Hematopoietic multipotent progenitor cell treated with erythropoietin and hydrocortisone succinate and interleukin-3 and kit ligand, for 17 days (in vitro differentiated cells): ENCODE measurements at places on chromosomes 5 and 9.

- no peak for DNase-seq
These were observed 41.1 kb downstream of the LAMC3 start for GRCh38 chr9:131049829-131050715.

DNA sequence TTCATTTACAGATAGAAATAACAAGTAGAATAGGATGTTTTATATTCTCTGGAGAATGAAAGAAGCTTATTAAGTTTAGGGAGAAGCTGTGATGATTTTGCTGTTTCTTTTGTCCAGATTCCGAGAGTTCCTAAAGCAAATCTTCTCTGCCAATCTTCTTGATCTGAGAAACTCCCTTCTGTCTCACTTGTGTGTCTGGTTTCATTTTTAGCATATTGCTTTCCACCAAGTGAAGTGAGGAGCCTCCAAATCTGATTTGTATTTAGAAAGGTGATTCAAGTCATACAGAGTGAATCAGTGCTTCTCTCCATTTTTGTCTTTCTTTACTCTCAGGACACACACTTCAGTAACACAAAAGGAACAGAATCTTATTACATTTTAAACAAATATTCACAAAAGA lies 48.4 kb downstream of the STX17 start:
- DNase-seq, result no peak

DNA sequence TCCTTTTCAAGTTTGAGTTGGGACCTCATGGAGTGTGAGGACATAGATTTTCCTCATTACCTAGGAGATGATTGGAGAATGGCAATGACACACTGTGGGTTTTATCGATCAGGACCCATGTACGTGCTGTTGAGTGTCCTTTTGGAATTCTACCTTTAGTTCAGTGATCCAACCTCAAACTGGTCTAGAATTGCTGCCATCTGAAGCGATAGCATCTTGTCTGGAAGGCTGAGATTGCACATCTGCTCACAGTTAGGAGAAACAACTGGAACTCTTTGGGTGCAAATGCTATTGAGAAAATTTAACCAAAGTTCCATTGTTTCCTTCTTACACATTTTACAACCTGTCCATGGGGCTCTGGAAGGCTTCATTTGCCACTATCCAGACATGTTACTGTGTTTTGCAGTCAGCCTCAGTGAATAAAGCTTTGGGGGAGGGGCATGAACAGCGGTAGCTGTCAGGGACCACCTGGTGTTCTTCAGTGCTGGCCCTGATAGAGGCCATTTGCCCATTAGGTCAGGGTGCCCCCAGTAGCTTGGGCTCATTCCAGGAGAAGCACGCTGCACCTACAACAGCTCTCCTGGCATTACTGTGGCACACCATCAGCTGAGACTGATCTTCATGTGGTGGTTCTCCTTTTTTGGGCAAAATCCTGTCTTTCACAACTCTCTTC lies 123.1 kb downstream of the PDE8B start:
- no peak for DNase-seq

GRCh38 chr9:83032065-83032625 lies 30.8 kb downstream of the RASEF start:
- DNase-seq, result no peak

- DNase-seq, result no peak
These were observed 9.5 kb upstream of the SH3TC2 start for GRCh38 chr5:149072376-149072775.

- no peak for DNase-seq
These were observed 1.6 kb downstream of the C1QTNF3 start for GRCh38 chr5:34041247-34041972.

GRCh38 chr5:137858954-137859353 lies 8.7 kb upstream of the MYOT start:
- no peak for DNase-seq

DNA sequence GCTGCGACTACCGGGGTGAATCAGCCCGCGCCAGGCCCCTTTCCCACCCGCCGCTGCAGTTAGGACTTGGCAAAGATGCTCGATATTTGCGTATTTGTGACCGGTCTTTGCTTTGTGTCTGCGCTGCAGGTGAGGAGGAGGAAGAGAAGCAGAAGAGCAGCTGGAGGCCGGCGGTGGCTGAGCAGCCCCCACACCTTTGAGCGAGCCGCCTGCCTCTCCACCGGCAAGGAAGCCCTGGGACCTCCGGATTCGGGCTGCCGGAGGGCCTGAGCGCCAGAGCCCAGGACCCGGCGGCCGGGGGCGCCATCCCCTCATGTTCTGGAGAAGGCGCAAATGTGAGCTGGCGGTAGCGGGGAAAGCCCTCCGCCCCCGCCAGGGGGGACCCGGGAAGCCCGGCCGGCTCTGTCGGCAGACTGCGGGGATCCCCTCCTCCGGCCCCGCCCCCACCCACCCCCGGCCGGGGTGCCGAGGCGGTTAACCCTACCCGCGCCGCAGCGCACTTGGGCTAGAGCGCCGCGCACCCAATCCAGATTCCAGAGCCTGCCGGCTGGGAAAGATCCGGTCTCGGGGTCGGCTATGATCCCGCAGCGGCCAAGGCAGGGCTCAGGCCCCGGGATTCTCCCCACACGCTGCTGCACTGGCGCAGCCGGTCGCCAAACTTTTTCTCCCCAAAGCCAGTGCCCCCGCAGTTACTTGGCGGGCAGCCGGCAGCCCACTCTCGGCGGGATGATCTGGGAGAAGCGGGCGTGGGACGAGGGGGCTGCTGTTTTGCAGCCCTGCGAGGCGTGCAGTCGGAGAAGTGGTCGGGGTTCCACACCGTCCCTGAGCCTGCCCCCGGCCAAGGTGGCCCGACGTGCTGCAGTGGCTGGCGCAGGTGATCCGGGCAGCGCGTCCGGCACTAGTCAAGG lies 800 bp upstream of the KCNN2 start:
- DNase-seq, result no peak

DNA sequence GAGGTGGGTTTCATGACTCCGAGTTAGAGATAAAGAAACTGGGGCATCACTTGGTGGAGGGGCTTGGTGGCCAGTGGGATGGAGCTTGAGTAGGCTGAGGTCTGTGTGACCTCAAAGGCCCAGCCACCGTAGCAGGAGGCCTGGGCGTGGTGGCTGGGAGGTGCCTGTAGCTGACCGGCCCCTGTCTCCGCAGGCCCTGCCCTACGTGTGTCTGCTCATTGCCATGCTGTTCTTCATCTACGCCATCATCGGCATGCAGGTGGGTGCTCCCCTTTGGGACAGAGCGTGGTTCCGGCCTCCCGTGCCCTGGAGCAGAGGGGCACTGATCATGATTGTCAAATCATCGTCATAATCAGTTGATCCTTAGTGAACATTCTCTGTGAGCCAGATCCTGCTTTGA lies 196.2 kb downstream of the CACNA1B start:
- no peak for DNase-seq

- DNase-seq, result no peak
These were observed 20.5 kb upstream of the FER start for GRCh38 chr5:108727236-108727650.

DNA sequence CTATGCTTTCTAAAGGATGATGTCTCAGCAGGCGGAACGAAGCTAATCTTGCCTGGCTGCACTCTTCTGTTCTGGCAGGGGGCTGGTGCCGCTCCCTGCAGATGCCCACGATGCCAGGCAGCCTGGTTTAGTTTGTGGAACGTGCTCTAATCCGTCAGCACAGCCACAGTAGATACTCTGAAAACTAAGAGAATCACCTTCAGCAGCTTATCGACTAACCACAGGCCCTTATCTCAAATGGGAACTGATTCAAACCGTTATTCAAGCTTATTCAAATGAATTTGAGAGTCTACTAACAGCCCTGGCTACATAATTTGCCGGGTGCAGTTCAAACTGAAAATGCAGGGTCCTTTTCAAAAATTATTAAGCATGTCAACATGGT lies 246.6 kb upstream of the ANKRD55 start:
- no peak for DNase-seq

- no peak for DNase-seq
These were observed 377.7 kb upstream of the IRX1 start for GRCh38 chr5:3217771-3218495.

DNA sequence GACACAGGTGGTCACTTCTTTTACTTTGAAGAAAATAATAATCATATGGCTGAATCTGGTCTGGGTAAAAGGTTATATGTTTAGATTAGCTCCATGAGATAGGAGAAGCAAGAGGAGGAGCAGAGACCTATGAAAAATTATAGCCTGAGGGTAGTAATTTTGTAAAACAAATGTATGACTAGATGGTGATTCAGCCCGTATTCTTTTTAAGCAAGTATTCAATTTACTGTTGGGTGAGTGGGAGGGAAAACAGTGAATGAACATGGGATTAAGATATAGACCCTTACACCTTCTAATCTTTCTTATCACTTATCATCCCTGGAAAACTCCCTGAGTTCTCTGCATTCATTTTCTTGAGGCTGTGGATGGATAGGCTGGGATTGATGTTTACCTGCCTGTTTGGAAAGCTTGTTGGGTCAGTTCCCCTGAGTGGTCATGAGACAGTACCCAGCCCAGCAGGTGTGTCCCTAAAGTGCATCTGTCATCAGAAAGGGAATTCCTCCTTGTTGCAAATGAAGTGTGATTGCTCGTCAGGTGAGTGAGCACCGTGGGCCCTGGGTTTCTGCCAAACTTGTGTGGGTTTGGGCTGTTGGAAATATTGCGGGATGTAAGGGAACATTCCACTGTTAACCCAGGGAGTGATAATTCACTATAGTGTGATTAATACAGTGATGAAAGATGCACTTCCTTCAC lies 101.2 kb upstream of the GDNF start:
- no peak for DNase-seq

DNA sequence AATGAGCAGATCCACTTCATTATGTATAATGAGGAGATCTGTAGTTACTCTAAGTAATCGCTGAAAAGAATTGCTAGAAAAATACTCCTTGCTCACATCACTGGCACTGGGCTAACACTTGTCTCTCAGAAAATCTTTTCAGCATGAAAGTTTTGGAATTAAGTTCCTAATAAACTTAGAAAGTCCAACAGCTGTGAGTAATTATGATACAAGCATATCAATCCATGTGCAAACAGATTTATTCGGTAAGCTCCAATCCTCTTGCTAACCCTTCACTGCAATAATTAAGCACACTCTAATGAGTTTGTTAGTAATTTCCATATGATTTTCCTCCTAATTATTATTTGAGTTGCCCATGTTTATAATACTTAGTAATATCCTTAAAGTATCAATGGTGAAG lies 652.6 kb upstream of the WWC1 start:
- no peak for DNase-seq

DNA sequence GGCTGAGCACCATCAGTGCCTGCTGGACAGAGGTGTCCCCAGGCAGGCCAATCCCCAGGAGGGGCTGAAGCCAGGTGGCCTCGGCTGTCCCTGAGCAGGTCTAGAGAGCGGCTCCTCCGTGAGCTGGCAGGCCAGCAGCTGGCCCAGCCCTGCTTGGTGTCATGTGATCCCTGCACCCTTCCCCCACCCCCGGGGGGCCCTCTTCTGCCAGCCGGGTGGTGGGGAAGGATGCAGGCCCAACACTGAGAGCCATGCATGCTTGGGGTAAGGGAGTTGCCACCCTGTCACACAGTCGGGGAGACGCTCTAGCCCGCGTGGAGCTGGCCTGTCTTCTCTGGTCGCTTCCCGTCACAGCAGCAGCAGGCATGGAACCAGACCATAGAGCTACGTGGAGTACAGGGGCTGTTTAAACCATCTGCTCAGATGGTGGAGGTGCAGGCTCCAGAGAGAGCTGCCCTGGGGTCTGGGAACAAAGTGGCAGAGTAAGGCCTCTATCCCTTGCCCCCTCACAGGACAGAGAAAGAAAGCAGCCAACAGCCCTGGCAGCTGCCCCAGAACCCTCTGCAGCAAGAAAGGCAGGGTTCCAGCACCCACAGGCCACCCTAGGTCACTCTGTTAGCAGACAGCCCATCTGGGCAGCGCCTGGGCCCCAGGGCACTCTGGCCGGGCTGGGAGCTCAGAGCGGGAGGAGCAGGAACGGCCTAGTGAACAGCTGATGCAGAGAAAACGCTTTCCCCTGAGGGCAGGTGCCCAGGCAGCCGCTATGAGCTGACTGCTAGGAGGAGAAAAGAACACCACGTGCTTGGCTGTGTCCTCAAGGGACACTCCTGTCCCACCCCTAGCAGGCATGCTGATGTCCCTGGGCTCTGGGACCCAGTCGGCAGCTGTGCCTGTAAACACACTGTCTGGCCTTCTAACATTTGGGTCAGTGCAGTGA lies 6.8 kb downstream of the RALGDS start:
- no peak for DNase-seq

DNA sequence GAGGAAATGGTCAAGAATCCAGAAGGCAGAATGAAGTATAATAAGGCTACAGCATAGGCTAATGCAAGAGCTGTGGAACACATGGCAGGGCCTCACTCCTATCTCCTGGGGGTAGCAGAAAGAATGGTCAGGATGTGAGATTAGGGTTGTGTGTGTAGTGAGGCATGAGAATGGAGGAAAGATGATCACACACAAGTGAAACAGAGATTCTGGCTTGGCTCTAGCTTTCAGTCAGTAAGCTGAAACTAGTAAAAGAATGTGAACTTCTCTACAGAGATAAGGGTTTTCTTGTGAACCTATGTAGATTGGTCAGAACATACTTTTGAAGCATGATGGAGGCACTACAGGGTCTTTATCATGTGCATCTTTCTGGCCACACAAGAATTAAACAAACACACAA lies 298.8 kb downstream of the ASTN2 start:
- DNase-seq, result no peak

DNA sequence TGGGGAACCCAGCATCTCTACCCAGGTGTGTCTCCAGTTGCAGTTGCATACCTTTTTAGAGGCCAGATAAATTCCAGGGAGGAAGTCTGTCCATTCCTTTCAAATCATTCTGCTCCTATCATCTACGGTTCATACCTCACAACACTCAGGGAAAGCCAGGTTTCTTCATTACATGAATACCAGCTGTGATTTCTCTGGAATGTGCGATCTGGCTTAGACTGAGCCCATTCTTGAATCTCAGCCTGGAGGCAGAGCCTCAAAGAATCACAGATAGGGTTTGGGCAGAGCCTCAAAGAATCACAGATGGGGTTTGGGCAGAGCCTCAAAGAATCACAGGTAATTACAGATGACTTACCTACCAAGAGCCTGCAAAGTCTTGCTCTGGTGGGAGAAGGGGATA lies 7.2 kb downstream of the P4HA2 start:
- DNase-seq, result no peak

- DNase-seq, result no peak
These were observed 37.2 kb downstream of the PAPPA start for GRCh38 chr9:116190637-116191396.

DNA sequence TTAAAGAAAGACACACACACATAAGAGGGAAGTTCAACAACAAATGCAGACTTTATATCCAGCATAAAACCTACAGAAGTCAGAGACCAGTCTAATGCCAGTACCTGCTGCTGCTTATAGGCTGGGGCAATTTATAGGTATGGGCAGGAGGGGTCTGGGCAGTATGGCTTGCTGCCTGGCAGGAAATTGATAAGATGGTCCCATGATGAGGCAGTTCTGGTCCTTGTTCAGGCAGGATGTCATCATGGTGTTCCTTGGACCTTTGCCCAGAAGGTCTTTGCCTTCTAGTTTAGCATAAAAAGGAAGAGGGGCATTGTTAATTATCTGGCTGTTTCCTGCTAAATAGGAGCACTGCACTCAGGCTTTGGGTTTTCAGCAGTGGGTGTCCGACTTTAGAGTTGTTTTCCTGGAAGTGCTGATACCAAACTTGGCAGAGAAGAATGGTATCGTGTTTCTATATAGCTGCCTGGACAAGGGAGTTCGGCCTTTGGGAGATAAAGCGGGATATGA lies 10.4 kb upstream of the PDCD1LG2 start:
- DNase-seq, result peak; percentile 50
